ENCODE measurements at places on chromosomes 5 and 9.

DNA sequence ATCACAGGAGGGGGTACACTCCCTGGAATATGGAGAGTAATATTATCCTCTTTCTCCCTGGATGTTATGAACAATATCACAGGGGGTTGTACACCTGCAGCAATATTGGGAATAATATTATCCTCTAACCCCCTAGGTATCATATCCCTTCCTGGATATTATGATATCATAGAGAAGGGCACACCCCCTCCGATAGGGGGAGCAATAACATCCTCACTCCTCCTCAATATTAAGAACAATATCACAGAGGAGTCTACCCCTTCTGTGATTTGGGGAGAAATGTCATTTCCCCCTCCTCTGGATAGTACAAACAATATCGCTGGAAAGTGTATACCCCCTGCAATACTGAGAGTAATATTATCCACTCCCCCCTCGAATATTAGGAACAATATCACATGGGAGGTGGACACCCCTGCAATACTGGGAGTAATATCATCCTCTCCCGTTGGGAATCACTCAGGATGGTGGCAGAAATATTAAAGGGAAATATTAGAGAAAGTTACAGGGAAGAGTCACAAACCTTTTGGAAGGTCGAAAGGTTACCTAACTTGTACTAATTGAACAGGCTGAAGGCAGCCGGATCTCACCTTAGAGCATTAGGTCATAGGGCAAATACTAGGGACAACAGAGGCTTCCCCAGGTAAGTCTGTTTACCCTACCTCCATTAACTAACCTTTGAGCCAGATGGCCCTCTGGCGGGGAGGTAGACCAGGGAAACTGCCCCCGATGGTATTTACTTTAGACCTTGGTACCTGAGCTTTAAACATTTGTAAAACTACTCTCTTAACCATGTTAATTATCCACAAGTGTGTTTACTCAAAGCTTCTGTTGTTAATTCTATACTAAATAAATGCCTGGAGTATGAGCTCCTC is 57.5 kb upstream of the FREM1 start:
- no peak for DNase-seq

GRCh38 chr5:91098541-91098940 is 284.6 kb downstream of the ARRDC3 start:
- DNase-seq, result no peak

DNA sequence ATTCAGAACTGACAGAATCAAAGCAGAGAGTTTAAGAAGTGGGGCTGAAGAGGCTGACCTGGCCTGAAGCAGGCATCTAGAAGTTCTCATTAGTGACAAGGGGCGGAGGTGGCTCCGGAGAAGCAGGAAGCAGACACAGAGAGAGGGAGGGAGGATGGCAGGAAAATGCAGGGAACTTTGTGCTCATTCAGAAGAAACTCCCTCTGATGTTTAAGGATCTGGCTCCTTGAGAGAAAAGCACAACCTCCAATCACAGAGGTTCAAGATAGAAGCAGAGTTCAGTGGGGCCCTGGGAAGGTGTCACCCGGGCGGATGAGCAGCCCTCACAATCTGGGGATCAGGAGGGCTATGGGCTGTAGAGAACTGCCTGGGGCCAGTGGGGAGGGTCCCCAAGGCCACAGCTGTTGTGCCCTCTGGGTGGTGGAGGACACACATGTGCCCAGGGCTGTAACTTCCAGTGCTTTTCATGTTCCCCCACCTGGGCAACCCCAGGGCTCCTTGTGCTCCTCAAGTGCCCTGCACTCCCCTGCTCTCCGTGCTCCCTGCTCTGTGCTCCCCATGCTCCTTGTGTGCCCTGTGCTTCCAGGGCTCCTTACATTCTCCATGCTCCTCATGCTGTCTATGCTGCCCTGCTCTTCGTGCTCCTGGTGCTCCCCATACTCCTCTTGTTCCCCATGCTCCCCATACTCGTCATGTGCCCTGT is 51.4 kb downstream of the TRIP13 start:
- DNase-seq, result no peak

DNA sequence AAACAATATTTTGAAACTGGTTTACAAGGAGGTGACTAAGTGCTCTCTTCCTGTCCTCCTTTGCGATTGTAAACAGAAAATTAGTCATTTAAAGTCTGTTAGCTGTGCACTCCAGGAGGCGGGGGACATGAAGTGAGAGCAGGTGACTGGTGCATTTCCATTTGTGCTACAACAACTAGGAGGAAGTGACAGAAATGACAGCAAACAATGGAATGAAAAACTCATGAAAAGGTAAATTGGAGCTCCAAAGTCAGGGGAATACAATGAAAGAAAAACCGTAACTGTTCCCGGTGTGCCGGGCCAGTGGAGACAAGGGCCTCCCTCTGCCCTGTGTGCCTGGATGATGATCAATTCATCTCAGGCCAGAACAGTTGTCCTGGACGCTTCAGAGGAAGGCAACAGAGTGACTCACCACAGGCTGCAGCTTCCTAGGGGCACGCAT is 439.9 kb downstream of the GADD45G start:
- DNase-seq, result peak; percentile 80

- DNase-seq, result no peak
Measured at GRCh38 chr5:74259572-74259971, 381.0 kb downstream of the ENC1 start.

- no peak for DNase-seq
Measured at GRCh38 chr5:152084476-152084875, 159.8 kb upstream of the GLRA1 start.

GRCh38 chr9:120405134-120405533 is 174.8 kb downstream of the CDK5RAP2 start:
- DNase-seq, result no peak

- DNase-seq, result no peak
Measured at GRCh38 chr5:170493028-170493820, 10.6 kb upstream of the KCNIP1 start.

DNA sequence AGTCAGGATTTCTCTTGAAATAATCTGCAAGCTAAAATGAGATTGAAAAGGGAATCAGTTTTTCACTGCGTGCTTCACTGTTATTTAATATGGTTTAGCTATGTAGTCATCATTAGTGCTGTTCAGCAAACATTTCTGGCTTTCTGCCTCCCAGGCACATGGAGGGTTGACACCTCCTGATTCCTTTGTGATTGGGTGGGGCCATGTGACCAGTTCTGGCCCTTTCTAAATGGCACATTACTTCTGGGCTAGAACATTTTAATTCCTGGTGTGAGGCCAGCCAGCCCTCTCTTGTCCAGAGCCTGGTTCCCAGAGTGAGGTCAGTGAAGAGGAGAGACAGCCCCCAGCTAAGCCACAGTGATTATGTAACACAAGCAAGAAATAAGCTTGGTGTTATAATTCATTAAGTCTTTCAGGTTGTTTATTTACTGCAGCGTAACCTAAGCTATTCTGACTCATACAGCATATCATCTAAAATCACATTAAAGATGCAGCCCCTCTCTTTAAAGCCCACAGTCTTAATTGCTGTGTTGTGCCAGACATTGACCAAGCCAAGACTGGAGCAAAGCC is 17.4 kb upstream of the ARSI start:
- no peak for DNase-seq

GRCh38 chr5:120388016-120388781 is 75.9 kb upstream of the PRR16 start:
- no peak for DNase-seq

- DNase-seq, result no peak
Measured at GRCh38 chr9:106283769-106284168, 579.2 kb upstream of the ZNF462 start.

DNA sequence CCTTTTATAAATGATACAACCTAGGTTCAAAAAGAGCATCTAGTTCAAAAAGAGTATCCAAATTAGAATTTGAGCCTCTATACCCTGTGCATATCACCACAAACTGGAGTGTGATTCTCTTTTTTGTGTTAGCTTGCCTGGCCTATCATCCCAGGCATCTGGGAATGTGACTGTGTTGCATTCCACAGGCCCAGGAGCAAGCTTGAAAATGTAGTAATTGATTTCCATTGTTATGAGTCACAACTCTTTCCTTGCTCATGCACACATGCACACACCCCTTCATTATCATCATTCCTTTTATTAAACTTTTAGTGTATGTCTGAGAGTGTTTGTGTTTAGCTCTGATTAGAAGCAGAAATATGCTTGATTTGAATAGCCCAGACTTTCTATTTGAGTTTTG is 75.2 kb downstream of the FCHO2 start:
- DNase-seq, result no peak

DNA sequence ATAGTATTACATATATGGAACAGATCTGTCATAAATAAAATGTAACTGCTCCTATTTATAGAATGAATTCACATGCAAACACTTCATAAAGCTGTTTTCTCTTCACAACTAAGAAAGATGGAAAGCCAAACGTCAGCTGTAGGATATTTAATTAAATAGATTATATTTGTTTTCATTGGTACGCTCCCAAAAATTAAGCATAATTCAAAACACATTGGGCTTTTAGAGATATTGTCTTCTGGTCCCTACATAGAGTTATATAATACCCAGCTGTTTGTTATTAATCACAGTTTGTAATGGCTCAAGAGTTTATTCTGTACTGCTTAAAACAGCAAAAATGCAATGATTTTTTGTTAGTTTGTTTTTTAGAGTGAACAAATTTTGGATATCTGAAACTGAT is 61.2 kb downstream of the MRPS30 start:
- DNase-seq, result no peak
